Spleen (tissue), 13 donors: ENCODE measurements at places on chromosomes 12 and 14. TPM values are rescaled to one million over a fixed set of nuclear protein-coding genes. Genes with fewer than 3 reads are reported as not detected.
A peak's percentile ranks its signal among the peaks of the same experiment; 100 is the strongest.

DNA sequence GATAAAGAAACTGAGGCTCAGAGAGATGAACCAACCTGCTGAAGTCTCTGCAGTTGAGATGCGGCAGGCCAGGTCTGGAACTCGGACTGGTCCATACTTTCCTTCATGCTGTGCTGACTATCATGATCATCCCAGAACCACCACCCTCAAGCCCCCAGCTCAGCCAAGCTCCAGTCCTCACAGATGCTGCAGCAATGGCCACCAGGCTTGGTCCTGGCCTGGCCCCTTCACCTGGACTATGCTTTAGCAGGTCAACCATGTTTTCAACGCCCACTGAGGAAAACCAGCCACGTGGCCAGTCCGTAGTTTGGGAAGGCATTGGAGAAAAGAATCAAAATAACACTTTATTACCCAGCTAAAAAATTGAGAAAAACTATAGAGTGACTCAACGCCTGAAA is 1.4 kb downstream of the GPR68 start:
- no peak for DNase-seq

- DNase-seq: no peak
Measured at GRCh38 chr14:95257521-95257920, 62.2 kb downstream of the CLMN start.

GRCh38 chr12:15995801-15996200 is 84.7 kb downstream of the DERA start:
- DNase-seq: no peak

- no peak for DNase-seq
Measured at GRCh38 chr12:122949816-122950675, 16.2 kb downstream of the ABCB9 start.

- no peak for DNase-seq
Measured at GRCh38 chr14:68401317-68401716, 391.6 kb downstream of the ZFP36L1 start.

DNA sequence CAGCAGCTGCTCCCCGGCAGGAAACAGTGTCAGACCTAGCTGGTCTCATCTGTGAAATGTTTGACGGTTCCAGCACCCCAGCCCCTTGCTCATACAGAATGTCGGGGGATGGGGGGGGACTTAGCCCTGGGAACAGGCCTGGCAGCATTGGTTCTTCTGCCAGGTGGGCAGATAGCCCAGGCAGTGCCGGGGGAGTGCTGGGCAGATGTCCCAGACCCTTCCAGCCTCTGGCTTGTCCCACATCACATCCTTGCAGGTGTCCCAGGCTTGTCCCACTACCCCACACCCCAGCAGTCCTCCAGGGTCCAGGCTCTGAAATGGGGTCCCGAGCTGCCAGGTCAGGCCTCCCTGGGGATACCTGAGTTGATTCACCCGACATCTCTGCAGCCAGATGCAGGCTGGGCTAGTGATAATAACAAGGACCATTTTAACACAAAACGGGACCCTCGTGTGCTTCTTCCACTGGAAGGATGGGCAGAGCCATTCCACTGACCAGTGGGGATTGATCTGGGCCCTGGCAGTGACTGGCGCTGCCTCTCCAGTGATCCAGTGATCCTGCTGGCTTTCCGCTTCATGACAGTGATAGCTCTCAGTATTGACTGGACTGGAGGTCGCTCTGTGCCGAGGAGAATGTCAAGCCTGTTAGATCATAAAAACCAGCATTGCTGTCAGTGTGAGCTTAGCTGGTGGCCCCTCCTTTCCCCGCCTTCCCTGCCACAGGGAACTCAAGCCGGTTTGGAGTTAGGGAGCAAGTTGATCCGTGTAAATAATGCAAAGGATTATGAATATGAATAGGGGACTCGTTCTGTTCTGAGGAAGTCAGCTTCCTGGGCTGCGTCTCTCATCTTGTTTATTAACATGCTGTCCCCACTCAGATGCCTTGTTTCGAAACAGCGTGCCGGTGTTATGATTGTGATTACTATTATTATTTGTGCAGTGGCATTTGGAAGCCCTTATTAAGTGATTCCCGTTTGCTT is 180.6 kb downstream of the AACS start:
- no peak for DNase-seq

DNA sequence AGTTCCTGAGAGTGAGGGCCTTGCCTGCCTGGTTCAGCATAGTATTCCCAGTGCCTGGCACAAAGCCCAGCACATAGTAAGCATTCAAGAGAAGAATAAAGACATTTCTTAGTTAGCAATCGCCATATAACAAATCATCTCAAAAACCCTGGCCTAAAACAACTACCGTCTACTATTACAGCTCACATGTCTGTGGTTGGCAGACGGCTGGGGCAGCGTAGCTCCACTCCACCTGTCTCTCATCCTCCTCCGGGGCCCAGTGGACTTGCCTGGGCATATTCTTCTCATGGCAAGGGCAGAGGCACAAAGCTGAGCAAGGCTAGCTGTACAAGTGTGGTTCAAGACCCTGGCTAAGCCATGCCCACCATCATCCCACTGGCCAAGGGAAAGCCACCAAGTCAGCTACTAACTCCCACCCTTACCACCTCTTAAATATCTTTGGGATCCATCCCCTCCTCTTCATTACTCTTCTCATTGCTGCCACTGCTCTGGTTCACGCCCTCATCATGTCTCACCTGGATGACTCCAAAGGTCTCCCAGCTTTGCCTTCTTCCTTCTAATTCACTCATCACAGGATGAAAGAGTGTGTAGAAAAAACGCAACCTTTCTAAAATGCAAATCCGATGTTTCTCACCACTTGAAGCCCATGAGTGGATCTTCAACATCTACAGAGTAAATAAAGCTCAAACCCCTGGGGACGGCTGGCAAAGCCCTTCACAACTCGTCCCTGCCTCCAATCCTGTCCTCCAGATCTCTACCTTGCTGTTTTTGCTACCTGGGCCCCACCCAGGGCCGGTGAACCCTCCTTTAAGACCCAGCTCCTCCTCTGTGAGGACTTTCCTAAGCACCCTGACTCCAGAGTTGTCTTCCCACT is 10.4 kb downstream of the TMEM229B start:
- peak; percentile 29 for DNase-seq

DNA sequence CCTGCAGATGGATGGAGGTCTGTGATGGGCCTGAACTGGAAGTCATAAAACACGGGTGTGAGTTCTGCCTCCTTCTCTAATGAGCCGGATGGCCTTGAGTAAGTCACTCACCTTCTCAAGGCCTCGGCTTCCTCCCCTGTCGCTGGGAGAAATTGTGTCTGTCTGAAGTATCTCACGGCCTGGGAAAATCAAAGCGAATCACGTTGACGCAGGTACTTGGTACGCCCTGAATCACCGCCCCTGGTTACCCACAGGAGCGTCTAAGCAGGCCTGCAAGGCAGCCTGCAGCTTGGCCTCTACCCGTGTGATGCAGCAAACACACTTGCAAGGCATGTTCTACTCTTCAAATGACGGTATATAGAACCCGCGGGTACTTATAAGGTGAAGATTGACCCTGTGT is 28.1 kb upstream of the CD9 start:
- peak; percentile 64 for DNase-seq

- no peak for DNase-seq
Measured at GRCh38 chr12:84969226-84969625, 56.6 kb upstream of the SLC6A15 start.

GRCh38 chr14:62251237-62251636 is 489.0 kb downstream of the SNAPC1 start:
- no peak for DNase-seq

DNA sequence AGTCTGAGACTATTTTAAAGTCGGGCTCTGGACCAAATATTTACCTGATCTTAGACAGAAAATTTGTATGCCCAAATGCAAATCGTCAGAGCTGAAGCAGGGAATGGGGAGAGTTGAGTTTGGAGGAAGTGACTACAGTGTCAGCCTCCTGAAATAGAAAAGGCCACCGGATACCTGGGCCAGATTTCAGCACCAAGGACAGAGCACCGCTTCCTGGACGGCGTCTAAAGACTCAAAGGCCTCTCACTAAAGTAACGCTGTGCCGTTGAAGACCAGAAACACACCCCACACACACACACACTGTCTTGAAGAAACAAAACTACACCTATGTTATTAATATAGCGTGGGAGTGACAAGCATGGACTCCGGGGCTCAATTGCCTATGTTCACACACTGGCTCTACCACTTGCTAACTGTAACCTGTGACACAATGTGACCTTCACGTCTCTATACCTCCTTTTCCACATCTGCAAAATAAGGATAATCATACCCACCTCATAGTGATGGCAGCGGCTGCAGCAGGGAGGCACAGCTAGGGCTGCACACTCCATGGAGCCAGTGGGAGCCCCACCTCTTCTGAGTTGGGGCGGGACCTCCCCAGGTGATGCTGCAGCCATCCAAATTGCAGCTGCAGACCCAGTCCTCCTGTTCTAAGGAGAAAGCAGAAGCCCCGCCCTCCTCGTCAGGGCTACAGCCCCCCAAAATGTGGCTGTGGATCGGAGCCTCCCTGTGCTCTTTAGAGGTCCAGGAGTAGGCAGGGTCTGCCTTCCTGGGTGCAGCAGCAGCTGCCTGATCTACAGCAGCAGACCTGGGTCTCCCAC is 35.6 kb downstream of the KRT76 start:
- DNase-seq: no peak

The APOLD1 gene
- total RNA-seq: 21.4 TPM

The POLE2 gene
- total RNA-seq: 3.9 TPM

The GDF3 gene
- 0.87 TPM for total RNA-seq

The KRT73 gene
- 1.1 TPM for total RNA-seq

The LMO3 gene
- 2.5 TPM for total RNA-seq

The DLK1 gene
- 0.17 TPM for total RNA-seq

The NXPH4 gene
- not detected for total RNA-seq

The LRIG3 gene
- total RNA-seq: 23.7 TPM

The ETFBKMT gene
- 2.9 TPM for total RNA-seq

The CATSPERB gene
- 1.4 TPM for total RNA-seq

The GAS2L3 gene
- 10.8 TPM for total RNA-seq

The RNASE3 gene
- 24.0 TPM for total RNA-seq

The KCNK10 gene
- not detected for total RNA-seq

The LBHD2 gene
- not detected for total RNA-seq

The P2RX2 gene
- total RNA-seq: 0.88 TPM

The ZC3H10 gene
- 8.6 TPM for total RNA-seq

The BICDL1 gene
- total RNA-seq: 10.7 TPM

The CABP1 gene
- total RNA-seq: 0.37 TPM
